Activated CD4-positive, alpha-beta T cell treated with anti-CD3 and anti-CD28 coated beads, Interleukin-2, amount 10 ng/mL, durations not matched to agents 24 days and 14 days (primary cell): ENCODE measurements at places on chromosomes 13 and 19. TPM values are rescaled to one million over a fixed set of nuclear protein-coding genes. Genes with fewer than 3 reads are reported as not detected.

ZNF784 gene
- total RNA-seq, result 3.6 and 3.7 TPM in 2 replicates

TMEM59L gene
- total RNA-seq, result not detected in 2 replicates

FFAR3 gene
- total RNA-seq, result 0.21 and 0.69 TPM in 2 replicates

MCEMP1 gene
- total RNA-seq, result not detected in 2 replicates

DNA sequence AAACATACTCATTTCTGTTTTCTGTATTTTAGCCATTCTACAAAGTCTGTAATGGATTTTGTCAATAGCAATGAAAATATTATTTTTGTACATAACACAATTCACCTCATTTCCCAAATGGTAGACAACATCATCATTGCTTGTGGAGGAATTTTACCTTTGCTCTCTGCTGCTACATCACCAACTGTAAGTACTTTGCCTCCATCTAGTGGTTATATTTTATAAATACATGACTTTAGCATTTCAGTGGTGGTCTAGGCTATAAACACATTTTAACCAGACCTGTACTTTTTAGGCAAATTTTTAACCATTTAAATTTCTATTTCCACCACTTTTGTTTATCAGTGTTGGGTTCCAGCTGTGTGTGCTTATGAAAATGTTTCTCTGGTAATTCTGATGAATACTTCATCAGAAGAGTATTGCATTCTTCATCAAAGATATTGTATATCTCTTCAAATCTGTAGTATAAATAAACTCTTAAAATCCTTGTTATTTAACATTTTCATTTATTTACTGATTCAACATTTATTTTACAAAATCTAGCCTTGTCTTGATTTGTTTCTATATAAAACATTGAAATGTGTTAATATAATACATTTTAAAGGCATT, 222.4 kb downstream of the NBEA start:
- DNase-seq, result no peak
- H3K36me3 ChIP-seq, result no peaks in the 10 kb centered on the region
- H3K27me3 ChIP-seq, result no peaks in the 10 kb centered on the region
- no peak overlapping the region for H3K27ac ChIP-seq
- H3K4me1 ChIP-seq, result peaks cover 8% of the 10 kb centered on the region

GRCh38 chr19:55368701-55369563, 1.3 kb downstream of the IL11 start:
- H3K4me1 ChIP-seq, result peaks cover 7% of the 10 kb centered on the region
- H3K27ac ChIP-seq, result no peak overlapping the region
- peak; percentile 73 for DNase-seq
- H3K27me3 ChIP-seq, result peaks cover 51% of the 10 kb centered on the region

- peaks cover 27% of the 10 kb centered on the region for H3K36me3 ChIP-seq
- peak; percentile 78 for DNase-seq
- no peak overlapping the region for H3K4me3 ChIP-seq
- peaks cover 25% of the 10 kb centered on the region for H3K4me1 ChIP-seq
Observed at GRCh38 chr19:18440415-18440877, 2.5 kb upstream of the ISYNA1 start.

- H3K27me3 ChIP-seq, result no peaks in the 10 kb centered on the region
- H3K36me3 ChIP-seq, result no peaks in the 10 kb centered on the region
- H3K4me1 ChIP-seq, result no peaks in the 10 kb centered on the region
- no peak for DNase-seq
- no peak overlapping the region for H3K4me3 ChIP-seq
Observed at GRCh38 chr13:101306773-101307172, 109.5 kb downstream of the NALCN start.

DNA sequence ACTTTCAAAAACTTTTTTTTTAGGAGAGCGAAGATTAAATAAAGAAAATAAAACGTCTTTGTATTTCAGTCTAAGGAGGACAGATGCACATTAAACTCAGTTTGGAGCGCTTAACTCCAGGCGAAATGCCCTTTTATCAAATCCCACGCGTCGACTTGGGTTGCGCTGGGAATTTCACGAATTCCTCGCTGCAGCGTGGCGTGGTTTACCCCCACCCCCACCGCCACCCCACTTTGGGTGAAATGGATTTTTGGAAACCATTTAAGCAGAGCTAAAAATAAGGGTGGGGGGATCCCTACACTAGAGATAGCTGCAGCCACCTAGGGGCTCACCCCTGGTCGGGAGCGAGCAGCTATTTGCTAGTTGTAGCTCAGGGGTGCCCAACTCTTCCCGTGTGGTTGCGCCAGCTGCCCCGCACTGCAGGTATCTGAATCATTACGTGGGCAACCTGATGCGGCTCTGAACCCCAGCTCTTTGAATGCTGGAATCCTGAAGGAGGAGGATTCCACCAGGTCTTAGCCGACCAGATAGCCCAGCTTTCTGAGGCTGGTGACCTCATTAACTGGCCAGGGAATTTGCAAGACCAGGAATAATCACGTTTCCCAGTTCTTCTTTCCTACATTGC, 6.5 kb upstream of the TSHZ3 start:
- H3K4me3 ChIP-seq, result no peak overlapping the region
- no peak overlapping the region for H3K27ac ChIP-seq
- peaks cover 4% of the 10 kb centered on the region for H3K36me3 ChIP-seq
- H3K27me3 ChIP-seq, result peaks cover 79% of the 10 kb centered on the region

GRCh38 chr13:40064154-40065097, 409.0 kb downstream of the COG6 start:
- no peak overlapping the region for H3K27ac ChIP-seq
- no peak overlapping the region for H3K4me3 ChIP-seq
- no peaks in the 10 kb centered on the region for H3K27me3 ChIP-seq
- peaks cover 32% of the 10 kb centered on the region for H3K4me1 ChIP-seq
- H3K36me3 ChIP-seq, result no peaks in the 10 kb centered on the region

DNA sequence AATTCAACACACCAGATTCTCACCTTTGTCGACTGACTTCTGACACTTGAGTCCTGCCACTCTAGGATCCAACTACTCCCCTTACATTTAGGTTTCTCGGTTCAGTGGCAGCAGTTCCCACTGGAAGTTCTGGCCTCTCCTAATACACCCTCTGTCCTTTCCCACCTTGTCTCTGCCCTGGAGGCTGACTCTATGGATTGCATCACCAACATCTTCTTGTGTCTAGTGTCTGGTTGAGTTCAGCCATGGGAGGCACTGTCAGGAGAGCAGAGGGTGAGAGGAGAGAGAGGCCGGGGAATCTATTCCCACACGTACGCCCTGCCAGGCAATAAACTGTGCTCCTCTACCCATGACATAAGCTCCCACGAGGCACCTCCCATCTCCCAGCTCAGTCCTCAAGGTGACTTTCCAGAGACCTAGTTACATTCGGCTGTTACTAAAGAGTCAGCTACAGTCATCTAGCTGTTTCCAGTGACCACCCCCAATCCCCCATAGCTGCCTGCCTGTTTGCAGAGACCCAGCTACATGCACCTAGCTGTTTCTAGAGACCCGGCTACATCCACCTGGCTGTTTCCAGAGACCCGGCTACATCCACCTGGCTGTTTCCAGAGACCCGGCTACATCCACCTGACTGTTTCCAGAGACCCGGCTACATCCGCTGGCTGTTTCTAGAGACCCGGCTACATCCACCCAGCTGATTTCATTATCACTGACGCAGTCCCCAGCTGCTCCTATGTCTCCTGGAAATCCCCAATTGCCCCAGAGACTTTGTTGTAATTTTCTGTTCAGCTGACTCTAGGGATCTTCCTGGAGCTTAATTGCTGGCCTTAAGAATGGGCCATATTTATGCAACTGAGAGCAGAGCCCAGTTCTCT, 8.1 kb upstream of the LILRB4 start:
- no peaks in the 10 kb centered on the region for H3K36me3 ChIP-seq
- peaks cover 4% of the 10 kb centered on the region for H3K27me3 ChIP-seq
- no peaks in the 10 kb centered on the region for H3K4me1 ChIP-seq
- no peak overlapping the region for H3K4me3 ChIP-seq

GRCh38 chr13:34990399-34991214, 48.5 kb downstream of the NBEA start:
- H3K4me3 ChIP-seq, result no peak overlapping the region
- H3K27me3 ChIP-seq, result no peaks in the 10 kb centered on the region
- H3K4me1 ChIP-seq, result no peaks in the 10 kb centered on the region
- H3K36me3 ChIP-seq, result no peaks in the 10 kb centered on the region
- DNase-seq, result no peak

DNA sequence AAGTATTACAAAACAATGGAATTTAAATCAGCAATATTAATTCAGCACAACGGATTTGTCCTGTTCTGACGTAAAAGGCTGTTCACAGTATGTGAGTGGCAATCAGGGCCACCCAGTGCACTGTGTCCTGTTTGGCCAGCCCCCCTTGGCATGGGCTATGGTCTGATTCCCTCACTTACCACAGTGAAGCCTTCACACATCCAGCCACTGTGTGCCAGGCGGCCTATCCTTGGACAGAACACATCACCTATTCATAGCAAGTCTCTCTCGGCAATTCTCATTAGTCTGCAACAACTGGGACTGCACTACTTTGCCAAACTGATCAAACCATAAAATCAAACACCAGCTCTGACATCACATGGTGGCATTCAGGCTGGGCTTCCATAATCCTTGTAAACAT, 221.5 kb upstream of the TSHZ3 start:
- no peaks in the 10 kb centered on the region for H3K4me1 ChIP-seq
- no peaks in the 10 kb centered on the region for H3K36me3 ChIP-seq
- H3K27me3 ChIP-seq, result no peaks in the 10 kb centered on the region
- no peak for DNase-seq
